ENCODE measurements at places on chromosomes 11 and 22. TPM values are rescaled to one million over a fixed set of nuclear protein-coding genes. Genes with fewer than 3 reads are reported as not detected.

The DSCAML1 gene
- 0.22 TPM for total RNA-seq

The PKDREJ gene
- total RNA-seq: not detected

The CATSPER1 gene
- not detected for total RNA-seq

The SCGB1D2 gene
- total RNA-seq: not detected

The TMEM80 gene
- total RNA-seq: 6.9 TPM

The OR52N1 gene
- total RNA-seq: not detected

The HOATZ gene
- not detected for total RNA-seq

DNA sequence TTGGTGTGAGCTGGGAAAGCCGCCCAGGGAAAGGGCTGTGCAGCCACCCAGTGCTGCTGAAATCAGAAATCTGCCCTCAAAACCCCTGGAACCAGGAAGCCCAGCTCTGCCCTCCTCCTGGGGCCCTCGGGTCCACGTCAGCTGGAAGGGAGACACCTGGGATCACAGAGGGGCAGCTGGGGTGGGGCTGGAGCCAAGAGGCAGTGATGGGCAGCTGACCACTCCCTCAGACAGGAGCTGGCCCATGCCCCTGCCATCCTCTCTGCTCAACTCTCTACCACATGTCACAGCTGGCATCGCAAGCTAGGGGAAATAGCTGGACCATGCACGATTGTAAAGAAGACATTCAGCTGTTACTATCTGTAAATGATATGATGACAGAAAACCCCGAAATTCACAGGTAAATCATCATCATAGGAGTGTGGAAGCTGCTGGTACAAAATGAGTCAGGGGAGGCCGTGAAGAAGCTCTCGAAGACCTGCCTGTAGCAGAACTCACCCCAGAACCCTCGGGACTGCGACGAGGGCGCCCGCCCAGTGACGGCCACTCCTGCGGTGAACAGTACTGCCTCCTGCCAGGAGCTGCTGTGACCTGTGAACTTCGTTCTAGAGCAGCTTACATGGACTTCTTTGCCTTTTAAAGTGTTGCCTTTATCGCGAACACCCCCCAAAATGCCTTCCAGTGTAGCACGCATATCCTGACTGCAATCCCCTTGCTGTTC, 55.9 kb downstream of the CERK start:
- no peak for DNase-seq

DNA sequence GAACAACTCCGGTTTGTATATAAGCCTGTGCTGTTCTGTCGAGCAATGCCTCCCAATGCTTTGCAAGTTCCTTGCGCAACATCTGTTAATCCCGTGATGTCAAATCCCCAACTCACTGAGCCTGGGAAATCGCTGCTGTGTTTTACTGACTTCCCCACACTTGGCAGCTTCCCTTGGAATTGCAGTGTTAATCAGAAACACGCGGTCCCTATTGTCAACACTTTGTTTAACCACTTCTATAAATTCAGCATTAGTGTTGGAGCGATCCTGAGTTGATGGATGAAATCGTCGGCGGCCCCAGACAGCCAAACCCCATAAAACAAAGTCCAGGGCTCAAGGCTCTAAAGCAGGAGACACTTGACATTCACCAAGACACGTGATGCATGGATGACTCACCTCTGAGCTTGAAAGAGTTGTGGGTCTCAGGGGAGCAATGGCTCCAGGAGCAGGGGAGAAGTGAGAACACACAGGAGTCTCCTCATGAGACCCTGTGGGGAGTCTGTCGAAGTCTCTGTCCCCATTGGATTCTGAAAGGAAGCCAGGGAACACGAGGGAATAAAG, 555.3 kb downstream of the MIAT start:
- DNase-seq: no peak

- no peak for DNase-seq
Observed at GRCh38 chr11:78791964-78792363, 217.3 kb upstream of the NARS2 start.

- DNase-seq: no peak
Observed at GRCh38 chr22:44859641-44860040, 107.3 kb downstream of the ARHGAP8 start.

GRCh38 chr11:81253244-81253643, 1480.4 kb downstream of the FAM181B start:
- DNase-seq: no peak

DNA sequence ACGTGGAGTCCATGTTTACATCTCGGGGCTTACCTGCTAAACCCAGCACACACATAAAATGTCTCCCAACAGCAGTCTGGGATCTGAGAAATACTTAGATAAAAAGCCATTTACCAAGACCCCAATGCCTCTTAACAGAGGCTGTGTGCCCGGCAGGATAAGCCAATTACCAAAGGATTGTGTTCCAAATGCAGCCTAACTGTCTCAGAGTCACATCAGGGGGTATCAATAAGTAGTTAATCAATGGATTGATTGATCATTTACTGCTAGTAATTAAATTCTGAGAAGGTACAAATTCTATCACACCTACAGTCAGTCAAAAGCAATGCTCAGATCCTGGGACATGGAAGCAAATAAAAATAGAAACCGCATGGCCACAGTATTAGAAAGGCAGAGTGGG, 125.6 kb downstream of the DSCAML1 start:
- no peak for DNase-seq

DNA sequence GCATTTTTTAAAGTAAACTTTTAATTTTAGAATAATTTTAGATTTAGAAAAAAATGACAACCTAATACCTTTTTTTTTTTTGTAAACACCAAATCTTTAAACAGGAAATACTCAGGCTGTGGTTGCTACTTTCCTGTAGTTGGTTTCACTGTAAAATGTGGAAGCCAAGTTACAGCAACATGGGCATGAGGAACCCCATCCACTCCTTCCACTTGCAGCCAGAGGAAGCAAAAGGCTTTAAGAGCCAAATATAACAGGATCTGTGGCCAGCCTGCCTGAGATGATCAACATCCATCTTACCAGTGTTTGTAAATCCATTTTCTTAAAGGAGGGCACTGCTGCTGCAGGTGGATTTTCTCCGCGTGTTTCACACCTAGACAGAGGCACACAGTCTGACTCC, 66.2 kb downstream of the TNRC6B start:
- no peak for DNase-seq

GRCh38 chr11:98040061-98040808, 980.5 kb upstream of the CNTN5 start:
- DNase-seq: no peak

- DNase-seq: no peak
Observed at GRCh38 chr11:72786305-72787215, 7.3 kb downstream of the STARD10 start.

GRCh38 chr11:26243426-26243825, 88.5 kb upstream of the ANO3 start:
- no peak for DNase-seq

GRCh38 chr11:3123761-3124733, 41.1 kb downstream of the OSBPL5 start:
- DNase-seq: peak; percentile 74

DNA sequence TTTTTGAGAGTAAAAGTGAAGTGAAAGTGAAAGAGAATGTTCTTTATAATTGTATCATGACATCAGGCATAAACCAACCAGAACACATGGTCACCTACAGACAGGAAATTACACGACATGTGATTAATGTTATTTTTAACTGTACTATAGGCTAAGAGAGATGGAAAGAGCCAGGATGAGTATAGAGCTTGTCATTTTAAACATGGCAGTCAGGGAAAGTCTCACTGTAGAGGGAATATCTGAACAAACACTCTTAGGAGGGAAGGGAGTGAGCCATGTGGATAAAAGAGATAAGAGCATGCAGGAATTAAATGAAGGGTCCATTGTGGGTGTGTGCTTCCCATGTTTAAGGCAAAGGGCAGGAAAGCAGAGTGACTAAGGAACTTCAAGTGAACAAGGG, 599.1 kb upstream of the FAT3 start:
- DNase-seq: no peak

GRCh38 chr11:8026982-8027381, 39.8 kb downstream of the EIF3F start:
- no peak for DNase-seq

DNA sequence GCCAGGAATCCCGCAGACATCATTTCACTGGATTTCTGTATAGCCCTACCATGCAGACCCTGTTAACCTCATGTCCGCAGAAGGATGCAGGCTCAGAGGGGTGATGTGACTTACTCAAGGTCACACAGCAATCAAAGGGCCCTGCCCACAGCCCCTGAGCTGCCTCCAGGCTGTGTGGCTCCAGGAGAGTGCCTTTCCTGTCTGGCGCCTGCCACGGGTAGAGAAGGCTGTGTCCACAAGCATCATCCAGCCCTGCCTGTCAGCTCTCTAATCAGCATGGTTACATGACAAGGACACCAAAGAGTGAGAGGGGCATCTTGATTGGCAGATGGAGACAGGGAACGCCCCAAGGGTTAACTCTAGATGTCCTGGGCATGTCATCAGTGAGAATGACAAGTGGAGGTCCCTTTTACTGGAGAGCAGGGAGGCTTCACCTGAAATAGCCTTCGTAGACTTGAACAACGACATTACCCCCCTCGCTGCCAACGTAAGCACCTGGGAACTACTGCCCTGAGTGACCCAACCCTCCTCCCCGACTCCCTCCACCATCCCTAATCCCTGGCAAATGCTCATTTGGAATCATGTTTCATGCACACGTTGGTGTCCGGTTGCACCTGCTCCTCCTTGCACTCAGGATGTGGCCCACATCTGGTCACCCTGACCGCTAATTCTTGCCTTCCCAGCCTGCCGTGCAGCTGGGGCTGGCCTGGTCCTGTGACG, 6.9 kb downstream of the FGF19 start:
- DNase-seq: no peak

- no peak for DNase-seq
Observed at GRCh38 chr11:44743959-44744557, 17.3 kb downstream of the TSPAN18 start.

DNA sequence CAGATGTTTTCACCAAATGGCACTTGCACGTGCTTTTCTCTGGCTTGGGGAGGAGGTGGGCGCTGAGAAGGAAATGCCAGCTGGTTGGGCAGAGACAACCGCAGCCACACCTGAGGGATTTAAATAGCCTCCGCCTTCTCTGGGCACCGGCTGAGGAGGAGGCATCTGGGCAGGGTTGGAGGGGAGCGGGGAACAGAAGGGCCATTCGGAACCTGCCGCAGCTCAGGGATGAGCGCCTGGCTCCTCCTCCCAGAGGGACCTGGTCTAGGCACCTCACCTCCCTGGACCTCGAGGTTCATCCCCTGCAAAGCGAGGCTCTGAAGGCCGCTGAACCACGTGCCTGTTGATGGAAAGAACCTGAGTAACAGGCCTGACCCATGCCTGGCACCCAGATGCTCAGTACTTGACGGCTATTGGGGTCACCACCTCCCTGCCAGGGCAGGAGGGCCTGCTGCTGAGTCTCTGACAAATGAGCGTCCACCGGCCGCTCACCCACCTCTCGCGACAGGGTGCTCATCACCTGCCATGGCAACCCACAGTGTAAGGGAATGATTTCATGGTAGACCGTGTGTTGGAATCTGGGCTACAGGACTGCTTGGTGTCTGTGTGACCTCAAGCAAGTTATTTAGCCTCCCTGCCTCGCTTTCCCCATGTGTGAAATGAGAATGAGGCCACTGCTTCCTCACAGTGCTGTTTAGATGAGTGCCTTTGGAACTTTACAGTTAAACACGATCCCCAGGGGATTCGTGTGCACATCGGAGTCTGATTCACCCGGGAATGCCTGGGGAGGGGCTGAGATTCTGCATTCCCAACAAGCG, 2.0 kb upstream of the KDELR3 start:
- DNase-seq: no peak

- DNase-seq: peak; percentile 20
Observed at GRCh38 chr11:66725114-66725513, 3.9 kb downstream of the SPTBN2 start.

DNA sequence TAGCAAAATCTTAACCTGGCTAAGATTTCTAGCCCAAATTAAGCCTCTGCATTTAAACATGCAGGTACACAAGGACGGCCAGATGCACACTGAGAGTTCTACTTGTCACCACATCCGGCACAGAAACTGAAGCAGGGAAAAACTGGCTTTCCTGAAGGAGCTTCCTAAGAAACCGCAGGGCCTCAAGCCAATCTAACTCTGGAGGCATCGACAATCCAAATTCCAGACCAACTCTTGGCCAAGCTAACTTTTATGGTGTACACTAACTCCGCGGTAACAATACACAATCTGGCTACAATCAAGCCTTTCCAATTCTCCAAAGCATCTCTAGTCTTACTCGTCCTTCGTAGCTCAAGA, 1.2 kb downstream of the MSANTD2 start:
- no peak for DNase-seq

- DNase-seq: no peak
Observed at GRCh38 chr22:35547987-35548721, 7.5 kb downstream of the RASD2 start.

- no peak for DNase-seq
Observed at GRCh38 chr22:20249797-20250354, 18.2 kb downstream of the RTN4R start.

DNA sequence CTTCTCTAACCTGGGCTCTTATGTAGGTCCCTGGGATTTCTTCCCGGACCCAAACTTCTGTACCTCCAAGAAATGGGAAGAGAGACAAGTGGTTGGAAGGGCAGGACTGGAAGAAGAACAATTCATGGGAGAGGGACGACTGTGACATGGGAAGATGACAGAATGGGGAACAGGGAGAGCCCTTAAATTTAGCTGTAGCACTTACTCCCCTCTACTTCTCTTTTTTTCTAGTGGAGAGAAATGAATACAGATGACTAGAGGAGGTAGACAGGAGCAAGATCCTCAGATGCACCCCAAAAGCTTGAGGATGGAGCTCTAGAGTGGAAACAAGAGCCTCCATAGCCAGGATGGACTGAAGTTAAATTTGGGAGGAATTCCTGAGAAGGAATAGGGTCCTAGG, 2.3 kb downstream of the RHOG start:
- no peak for DNase-seq

- no peak for DNase-seq
Observed at GRCh38 chr22:35900483-35901168, 128.0 kb downstream of the RBFOX2 start.

DNA sequence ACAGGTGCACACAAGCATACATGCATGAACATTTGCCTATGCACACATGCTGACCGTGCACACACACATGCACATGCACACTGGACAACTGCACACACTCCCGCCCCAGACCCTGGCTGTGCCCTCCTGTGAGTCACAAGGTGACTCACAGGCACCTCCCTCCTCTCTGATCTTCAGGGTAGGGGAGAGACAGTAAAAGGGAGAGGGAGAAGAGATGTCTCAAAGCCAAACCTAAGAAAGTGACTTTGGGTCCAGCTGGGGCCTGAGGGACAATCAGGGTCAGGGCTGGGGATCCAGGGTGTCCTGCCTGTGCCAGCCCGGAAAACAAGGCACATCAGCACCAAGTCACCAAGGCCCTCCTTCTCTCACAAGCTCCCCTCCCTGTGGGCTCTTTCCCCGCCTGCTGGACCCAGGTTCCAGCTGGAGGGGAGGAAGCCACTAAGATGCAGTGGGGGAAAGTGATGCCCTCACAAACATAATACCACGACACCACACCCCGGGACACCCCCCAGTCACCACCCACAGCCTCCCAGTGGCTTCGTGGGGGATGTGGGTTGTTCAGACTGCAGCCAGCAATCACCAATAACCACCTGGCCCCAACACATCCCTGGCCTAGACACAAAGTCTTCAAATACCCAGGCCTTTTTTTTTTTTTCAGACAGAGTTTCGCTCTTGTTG, 39.3 kb downstream of the PDGFB start:
- DNase-seq: no peak

All from right lobe of liver (tissue), 6 donors.